ENCODE measurements at places on chromosomes 13 and 19.

DNA sequence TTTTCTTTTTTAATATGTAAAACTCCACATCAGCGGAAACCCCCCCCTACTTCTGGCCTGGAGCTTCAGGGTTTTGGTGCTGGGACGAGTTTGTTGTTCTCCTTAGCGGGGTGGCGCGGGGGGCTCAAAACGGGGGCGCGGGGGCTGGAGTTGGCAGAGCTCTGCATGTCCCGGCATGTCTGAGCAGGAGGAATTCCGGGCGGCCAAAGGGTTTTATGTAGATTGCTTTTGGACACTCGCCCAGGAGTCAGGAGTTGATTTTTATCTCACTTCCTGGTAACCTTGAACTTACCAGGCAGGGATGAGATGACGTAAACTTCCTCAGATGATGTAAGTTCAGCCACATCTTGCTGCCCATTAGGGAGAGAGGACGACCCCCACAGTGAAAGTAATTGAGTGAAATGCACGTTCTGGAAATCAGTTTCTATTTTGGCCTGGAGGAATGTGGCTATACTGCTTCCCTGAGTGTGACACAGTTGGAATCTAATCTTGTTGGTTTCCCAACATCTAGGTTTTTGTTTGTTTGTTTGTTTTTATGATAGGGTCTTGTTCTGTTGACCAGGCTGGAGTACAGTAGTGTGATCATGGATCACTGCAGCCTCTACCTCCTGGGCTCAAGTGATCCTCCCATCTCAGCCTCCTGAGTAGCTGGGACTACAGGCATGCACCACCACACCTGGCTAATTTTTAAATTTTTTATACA, 21.0 kb upstream of the GDF15 start:
- no peak for DNase-seq

- no peak for DNase-seq
These were observed 148.3 kb downstream of the MYO16 start for GRCh38 chr13:108777421-108778420.

DNA sequence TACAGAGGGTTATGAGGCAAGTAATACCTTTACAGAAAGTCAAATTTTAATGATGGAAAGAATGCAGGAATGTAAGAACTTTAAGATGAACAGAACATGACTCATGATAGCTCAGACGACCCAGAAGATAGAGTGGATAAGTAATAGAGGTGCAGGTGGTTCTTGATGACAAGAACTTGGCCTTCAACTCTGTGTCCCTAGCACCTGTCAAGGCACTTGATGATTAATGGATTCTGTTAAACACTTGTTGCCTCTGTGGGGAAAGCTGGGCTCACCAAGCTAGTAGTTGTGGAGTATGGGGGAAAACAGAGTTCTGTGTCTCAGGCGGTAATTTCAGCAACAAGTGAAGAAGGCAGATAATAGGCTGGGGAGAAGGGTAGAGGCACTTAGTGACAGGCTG, 306.2 kb downstream of the ATP8A2 start:
- no peak for DNase-seq

DNA sequence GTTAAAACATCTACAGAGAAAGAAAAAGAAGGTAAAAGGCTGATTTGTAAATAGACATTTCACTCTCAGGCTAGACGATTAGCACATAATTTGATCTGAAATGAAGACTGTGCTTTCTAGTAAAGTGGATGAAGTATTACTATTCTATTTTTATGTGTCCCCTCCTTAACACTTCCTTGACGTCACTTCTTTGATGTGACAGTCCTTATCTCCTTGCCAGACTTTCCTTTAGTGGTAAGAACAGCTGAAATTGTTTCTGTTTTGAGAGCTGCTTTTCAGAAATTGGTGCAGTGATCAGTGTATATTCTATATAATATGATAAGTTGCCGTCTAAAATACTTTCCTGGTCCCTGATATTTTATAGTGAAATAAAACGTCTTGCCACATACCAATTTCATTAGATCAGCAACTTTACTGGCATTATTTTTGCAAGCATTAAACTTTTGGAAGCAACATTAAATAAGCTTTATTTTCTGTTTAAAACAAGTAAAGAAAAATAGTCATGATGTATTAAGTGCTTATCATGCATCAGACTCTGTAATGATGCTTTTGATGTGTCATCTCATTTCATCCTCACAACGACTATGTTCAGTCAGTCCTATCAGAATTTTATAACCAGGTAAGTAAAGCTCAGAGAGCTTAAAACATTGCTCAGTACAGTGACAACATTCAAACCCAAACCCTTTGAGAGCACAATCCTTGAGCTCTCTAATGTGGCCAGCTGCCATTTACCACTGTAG, 210.3 kb upstream of the PCDH9 start:
- DNase-seq = no peak

DNA sequence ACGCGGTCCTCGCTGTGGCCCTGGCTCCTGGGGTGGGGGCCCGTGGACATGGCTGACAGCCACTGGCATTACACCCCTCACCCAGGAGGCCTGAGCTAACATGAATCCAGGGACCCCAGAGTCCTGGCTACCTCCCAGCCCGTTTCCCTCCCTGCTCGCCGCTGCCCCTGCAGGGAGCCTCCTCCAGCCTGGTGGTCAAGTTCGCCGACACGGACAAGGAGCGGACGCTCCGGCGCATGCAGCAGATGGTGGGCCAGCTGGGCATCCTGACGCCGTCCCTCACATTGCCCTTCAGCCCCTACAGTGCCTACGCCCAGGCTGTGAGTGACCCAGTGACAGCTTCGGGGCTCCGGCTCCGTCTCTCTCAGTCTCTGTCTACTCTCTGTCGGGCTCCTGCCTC, 56.6 kb downstream of the CELF5 start:
- no peak for DNase-seq

- no peak for DNase-seq
These were observed 88.7 kb downstream of the MAB21L1 start for GRCh38 chr13:35387682-35388250.
